ENCODE measurements at places on chromosomes 2 and 18.

- peak; percentile 32 for DNase-seq
These were observed 183.6 kb downstream of the SMAD7 start for GRCh38 chr18:48767090-48767690.

GRCh38 chr2:225670111-225670974, 270.8 kb downstream of the NYAP2 start:
- no peak for DNase-seq

DNA sequence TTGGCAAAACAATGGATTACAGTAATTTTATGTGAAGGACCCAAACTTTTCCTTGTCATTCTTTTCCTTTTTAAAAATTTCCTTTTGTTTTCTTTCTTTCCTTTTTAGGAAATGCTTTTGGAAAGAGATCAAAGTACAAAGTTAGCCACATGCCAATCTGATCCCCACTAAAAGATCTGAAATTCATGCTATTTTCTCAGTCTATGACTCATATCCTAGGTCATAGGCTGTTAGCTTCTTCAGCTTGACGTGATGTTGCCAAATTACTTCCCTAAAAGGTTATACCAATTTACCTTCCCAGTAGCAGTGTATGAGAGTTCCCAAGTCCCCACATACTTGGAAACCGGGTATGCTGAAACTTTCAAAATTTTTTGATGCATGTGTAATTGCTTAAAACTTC, 355.3 kb downstream of the INSIG2 start:
- no peak for DNase-seq

DNA sequence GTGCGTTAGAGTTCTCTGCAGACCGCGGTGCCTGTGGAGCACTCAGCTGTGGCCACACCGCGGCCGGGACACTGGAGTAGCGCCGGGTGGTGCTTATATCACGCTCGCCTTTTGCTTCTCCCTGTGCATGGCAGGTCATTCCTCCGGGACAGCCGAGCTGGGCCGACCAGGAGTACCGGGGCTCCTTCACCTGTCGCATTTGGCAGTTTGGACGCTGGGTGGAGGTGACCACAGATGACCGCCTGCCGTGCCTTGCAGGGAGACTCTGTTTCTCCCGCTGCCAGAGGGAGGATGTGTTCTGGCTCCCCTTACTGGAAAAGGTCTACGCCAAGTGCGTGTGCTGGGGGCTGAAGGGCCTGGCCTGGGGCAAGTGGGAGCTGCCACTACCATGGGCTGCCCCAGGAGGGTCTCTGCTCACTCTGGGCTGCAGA, 4.2 kb downstream of the CAPN10 start:
- DNase-seq = no peak

DNA sequence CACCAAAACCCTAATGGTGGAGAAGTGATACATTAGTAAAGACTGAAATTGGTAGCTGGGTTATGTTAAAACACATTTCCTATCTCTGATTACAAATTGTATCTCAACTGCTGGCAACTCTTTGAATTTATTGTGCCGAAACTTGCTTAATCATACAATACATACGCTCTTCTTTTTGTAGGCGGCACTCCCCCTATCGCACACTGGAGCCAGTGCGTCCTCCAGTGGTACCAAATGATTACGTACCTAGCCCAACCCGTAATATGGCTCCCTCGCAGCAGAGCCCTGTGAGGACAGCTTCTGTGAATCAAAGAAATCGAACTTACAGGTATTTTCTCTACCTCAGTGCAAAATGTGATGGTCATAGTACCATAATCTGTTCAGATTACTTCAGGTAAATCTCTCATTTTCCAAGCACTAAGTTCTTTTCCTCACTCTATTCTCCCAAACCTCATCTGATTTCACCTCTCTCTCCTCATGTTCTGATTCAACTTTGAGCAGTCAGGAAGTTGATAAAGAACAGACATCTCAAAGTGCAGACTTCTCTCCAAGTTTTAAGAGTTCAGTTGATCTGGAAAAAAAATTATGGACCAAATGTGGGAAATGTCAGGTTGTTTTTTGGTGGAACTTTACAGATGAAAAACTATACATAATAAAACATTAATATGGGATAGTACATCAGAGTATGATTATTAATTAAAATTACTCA, 66.5 kb downstream of the ABI2 start:
- peak; percentile 15 for DNase-seq

- DNase-seq = no peak
These were observed 2.0 kb upstream of the ATP8B1 start for GRCh38 chr18:57805117-57805516.

- no peak for DNase-seq
These were observed 27.7 kb upstream of the TRAPPC8 start for GRCh38 chr18:31970617-31971016.

Measured in HuH-7 (cell line).